8988T (cell line): ENCODE measurements at places on chromosomes 2 and 18.
A peak's percentile ranks its signal among the peaks of the same experiment; 100 is the strongest.

GRCh38 chr18:77985526-77986281 is 736.1 kb downstream of the GALR1 start:
- DNase-seq: no peak

- DNase-seq: no peak
These were observed 5.5 kb upstream of the CYP27A1 start for GRCh38 chr2:218776488-218776887.

- DNase-seq: no peak
These were observed 114.5 kb downstream of the PIEZO2 start for GRCh38 chr18:11034884-11035283.

DNA sequence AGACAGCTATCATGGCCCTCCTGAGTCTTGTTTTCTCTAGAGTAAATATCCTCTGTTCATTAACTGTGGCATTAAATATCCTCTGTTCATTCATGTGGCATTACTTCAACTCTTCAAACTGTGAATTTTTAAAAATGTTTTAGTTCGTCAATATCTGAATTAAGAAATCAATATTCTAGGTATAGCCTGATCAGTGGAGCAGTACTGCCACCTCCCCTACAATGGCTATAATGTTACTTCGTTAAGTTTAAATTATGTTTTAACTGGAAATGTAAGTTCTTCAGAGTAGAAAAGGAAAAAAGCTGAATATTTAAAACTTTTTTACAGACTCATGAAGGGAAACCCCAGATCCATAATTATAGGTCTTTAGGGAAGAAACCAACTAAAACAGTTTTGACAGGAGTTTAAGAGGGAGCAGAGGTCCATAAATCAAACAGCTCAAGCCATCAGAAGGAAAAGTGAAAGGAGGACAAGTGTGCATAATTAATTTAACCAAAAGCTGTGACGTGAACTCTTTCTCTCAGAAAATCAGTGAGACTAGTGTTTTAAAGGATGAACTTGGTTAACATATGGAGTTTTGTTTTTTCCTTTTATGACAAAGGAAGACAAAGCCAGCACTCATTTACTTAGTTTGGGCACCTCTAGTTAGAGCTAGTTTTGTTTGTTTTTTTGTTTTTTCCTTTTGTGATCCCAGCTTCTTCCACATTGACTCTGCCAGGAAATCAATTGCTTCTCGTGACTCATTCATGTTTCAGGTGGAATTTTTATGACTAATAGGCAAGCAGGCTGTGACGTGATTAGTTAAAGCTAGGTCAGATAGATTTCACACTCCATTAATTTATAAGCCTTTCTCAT is 44.9 kb downstream of the RBBP8 start:
- peak; percentile 80 for DNase-seq

DNA sequence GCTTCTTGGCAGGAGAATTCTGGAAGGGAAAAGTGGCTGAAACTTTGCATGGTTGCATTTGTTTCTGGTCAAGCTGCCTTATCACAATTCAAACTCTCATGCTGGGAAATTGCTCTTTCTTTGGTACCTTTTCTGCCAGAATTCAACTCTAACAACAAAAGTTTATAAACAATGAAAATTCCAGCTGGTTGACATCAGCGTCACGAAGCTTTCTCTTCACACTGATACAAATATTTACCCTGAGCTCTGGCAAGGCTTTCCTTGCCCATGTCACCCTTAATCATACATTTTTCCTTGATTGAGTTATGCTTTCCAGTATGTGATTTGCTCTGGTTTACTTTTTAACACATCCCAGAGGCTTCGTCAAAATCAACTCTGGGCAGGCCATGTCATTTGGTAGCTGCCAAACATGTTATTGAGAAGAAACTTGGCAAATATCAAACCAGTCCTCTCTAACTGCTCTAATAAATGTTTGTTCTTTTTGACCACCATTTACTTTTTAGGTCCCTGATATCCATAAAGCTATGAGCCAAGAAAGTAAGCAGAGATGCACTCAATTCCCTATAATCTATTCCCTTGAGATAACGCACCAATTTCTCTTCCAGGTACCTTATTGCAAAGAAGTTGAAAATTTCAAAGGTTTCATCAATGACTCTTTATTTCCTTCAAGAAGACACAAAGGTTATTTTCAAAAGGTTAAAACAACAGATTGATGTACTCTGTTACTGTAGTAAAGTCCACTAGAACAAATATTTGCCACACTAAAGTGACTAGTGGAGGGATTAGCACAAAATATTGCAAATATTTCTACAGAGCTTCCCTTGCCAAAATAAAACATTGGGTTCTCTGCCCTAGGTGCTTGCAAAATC is 1241.1 kb upstream of the ZEB2 start:
- no peak for DNase-seq

GRCh38 chr2:8641301-8641965 is 40.4 kb upstream of the ID2 start:
- no peak for DNase-seq

- DNase-seq: no peak
These were observed 107.5 kb upstream of the TMEM18 start for GRCh38 chr2:784753-785152.

DNA sequence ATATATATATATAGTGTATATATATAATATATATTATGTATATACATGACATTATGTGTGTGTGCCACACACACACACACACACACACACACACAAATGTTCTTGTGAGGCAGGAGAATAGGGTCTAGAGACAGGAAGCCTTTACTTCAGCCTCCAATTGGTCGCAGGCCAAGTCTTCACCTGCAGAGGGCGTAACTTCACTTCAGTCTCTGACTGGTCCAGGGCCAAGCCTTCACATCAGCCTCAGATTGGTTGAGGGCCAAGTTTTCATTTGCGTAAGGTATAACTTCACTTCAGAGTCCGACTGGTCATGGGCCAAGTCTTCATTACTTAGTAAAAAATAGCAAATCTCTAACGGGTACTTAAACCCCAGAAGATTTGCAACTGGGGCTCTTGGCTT is 13.2 kb upstream of the SS18 start:
- DNase-seq: no peak

DNA sequence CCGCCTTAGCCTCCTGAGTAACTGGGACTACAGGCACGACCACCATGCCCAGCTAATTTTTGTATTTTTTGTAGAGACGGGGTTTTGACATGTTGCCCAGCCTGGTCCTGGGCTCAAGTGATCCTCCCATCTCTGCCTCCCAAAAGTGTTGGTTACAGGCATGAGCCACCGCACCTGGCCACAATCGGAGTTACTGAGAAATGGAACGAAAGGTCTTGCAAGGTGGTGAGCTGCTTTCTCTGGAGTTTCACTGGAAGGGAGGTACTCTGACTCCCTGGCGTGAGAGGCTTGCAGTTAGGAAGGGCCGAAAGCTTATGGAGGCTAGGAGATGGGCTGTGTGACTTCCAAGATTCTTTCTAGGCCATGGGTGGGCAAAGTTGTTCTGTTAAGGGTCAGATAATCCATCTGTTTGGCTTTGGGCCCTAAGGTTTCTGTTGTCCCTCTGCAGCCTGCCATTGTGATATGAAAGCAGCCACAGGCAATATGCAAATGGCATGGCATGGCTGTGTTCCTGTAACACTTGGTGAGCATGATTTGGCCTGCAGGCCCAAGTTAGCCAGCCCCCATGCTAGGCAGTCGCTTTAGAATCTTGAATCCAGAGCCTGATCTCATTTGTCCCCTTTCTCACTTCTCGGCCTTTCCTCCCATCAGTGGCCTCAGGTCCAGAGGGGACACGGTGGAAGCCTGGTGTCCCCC is 7.9 kb downstream of the EFHD1 start:
- no peak for DNase-seq

DNA sequence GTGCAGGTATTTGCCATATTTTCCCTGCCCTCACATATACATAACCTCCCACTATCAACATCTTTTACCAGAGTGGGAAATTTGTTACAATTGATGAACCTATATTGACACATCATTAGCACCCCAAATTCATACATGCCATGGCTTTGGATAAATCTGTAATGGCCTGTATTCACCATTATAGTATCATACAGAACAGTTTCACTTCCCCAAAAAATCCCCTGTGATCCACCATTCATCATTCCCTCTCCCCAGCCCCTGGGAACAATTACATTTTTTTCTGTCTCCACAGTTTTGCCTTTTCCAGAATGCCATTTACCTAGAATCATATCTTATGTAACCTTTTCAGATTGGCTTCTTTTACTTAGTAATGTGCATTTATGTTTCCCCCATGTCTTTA is 494.5 kb downstream of the RNF144A start:
- no peak for DNase-seq

DNA sequence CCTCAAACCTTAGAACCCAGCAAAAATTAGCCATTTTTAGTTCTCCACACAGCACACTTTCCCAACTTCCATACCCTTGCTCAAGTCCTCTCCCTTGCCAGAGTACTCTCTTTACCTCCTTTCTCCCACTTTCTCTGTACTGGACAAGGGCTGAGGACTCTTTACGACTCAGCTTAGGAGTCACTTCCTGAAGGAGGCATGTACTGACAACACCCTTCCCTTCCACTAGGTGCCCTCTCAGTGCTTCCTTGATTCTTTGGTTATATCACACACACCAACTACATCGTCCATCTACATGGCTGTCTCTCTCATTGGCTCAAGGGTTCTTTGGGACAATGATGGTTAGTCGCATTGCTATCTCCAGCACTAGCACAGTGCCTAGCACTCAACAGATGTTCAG is 5.2 kb upstream of the C18orf63 start:
- DNase-seq: no peak

GRCh38 chr18:41767960-41768359 is 187.1 kb upstream of the PIK3C3 start:
- DNase-seq: no peak

DNA sequence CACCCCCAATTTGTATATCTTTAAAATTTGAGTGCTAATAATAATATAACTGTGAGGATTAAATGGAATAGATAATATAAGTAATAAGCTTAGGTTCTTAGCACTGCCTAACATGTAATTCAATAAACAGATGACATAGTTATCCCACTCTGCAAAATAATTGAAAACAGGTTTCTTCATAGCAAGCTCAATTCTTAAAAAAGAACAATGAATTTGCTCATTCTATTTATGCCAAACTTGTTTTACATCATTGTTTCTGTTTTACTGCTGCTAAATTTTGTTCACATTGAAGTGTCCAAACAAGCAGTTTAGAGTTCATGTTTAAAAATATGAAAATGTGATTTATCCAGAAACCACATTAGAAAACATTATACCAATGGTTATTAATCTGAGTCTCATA is 217.0 kb downstream of the MBD5 start:
- DNase-seq: no peak

- DNase-seq: no peak
These were observed 1076.5 kb upstream of the ZEB2 start for GRCh38 chr2:145596416-145596815.

- no peak for DNase-seq
These were observed 23.6 kb downstream of the WDSUB1 start for GRCh38 chr2:159262904-159263303.

DNA sequence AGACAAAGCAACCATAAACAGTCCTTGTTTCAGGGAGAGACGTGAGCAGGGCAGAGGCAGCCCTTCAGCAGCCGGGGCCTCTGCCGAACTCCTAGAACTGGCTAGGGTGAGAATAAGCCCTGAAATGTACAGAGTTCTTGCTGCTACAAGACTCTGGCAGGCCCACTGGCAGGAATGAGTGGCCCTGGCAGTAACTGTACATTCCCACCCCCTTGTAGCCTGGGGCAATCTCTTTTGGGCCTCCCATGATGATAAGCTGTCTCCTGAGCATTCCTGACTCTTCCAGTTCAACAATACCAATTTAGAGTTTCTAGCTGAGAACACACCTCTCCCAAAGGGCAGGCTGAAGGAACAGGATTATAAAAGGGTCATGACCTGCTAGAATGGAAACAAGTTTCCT is 54.3 kb downstream of the HAUS1 start:
- DNase-seq: no peak

GRCh38 chr2:63081404-63081803 is 30.8 kb downstream of the OTX1 start:
- DNase-seq: no peak
